ENCODE measurements at places on chromosomes 2 and 18. TPM values are rescaled to one million over a fixed set of nuclear protein-coding genes. Genes with fewer than 3 reads are reported as not detected.

DNA sequence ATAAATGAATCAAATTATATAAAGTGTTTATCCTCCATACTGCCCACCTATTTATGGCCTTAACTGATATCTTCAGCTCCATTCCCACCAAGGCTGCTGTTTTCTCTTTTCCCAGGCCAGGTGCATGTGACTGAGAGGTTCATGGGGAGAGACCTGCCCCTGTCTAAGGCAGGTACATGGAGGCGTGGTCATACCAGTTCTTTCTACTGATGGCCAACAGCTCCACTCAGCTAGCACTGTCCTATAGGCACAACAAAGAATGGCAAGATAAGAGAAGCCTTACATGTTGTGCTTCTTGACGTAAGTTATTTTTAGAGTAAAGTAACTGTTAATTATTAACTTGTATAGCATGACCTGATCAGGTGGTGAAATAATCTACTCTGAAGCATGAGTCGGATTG lies 16.8 kb downstream of the AKAIN1 start:
- DNase-seq, result no peak

- no peak for DNase-seq
Measured at GRCh38 chr2:42865884-42866881, 73.8 kb upstream of the HAAO start.

DNA sequence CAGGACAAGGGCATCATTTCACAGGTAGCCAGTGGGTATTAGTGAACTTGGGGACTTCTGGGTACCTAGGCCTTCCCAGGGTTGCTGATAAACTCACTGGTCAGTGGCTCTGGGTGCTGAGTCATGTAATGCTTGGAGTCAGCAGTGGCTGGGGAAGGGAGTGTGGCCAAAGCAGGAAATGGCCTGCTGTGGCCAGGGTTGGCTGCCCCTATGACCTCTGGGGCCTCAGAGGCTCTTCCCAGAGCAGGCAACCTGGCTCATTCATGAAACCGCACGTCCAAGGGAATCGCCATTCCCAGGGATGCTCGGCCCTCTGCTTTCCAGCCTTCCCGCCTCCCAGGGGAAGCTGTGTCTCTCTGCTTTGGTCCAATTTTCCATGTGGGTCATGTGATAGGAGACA lies 294.9 kb downstream of the DYSF start:
- no peak for DNase-seq

DNA sequence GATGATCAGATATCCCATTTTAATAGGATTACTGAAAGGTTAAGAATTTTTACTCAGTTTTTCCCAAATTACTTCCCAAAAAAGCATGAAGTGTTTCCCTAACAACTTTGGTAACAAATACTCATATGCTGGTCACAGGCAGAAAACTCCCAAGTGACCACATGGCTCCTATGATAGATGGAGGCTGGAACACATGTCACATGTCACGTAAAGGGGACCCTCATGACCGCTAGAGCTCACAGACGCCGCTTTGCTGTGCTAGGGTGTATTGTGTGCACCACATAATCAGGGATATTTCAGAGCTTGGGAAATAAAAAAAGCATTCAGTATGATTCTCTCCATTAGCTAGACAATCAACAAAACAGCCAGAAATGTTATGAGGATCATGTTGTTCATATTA lies 228.2 kb downstream of the TMEM163 start:
- DNase-seq, result no peak

- no peak for DNase-seq
Measured at GRCh38 chr2:53212576-53212975, 555.0 kb upstream of the CHAC2 start.

L3MBTL4 gene
- total RNA-seq, result 8.0 TPM

Measured in progenitor cell of endocrine pancreas (in vitro differentiated cells).